Stimulated activated CD4-positive, alpha-beta T cell treated with anti-CD3 and anti-CD28 coated beads, Interleukin-15, amount 100 ng/mL, for 1 hour (primary cell): ENCODE measurements at places on chromosomes 12 and 14.

DNA sequence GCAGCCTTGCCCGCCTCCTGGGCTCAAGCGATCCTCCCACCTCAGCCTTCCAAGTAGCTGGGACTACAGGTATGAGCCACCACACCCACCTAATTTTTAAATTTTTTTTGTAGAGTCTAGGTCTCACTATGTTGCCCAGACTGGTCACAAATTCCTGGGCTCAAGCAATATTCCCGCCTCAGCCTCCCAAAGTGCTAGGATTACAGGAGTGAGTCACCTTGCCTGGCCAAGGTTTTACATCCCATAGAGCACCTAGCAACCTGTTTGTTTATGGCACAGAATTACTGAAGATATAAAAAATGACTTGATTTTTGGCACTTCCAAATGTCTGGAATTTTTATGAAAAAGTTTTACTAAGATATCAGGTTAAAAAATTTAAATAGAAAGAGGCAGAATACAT lies 16.5 kb downstream of the MYO1A start:
- no peak for DNase-seq

- DNase-seq, result no peak
These were observed 371.8 kb downstream of the RPL10L start for GRCh38 chr14:46279776-46280175.

GRCh38 chr12:3364226-3364625 lies 126.8 kb upstream of the PRMT8 start:
- no peak for DNase-seq

- no peak for DNase-seq
These were observed 24.4 kb upstream of the BDKRB2 start for GRCh38 chr14:96180043-96180874.

DNA sequence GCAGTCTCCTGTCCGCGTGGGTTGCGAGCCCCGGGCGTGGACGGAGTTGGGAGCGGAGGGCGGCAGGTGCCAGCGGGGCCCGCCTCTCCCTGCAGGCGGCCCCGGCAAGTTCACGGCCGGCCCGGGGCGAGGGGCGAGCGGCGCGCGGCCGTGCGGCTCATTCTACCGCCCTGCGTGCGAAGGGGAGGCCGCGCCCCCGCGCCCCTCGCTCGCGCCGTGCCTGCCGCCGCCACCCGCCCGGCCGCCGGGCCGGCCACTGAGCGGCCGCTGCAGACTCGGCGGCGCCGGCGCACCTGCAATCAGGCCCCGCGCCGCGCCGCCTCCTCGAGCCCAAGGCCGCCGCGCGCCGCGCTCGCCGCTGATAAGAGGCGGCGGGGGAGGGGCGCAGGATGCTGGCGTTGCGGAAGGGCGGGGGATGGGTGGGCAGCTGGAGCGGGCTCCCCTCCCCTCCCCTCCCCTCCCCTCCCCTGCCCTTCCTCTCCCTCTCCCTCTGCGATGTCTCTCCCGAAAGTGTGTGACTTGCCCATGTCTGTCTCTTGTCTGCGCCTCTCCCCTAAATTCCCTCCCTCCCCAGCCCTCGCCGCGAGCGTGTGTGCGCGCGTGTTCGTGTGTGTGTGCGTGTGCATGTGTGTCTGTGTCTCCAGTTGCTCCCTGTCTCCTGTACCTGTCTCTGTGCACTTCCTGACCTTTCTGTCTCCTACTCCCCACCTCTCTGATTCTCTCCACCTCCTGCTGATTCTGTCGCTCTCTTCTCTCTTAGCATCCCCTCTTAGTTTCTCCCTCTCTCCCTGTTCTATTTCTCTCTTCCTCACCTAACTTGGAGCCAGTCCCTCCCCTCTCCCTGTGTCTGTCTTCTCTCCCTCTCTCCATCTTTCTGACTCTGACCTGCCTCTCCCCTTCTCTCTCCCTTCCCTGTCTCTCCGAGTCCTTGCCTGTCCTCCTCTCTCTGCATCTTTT lies 768.1 kb upstream of the TBX3 start:
- DNase-seq, result no peak

- DNase-seq, result no peak
These were observed at the start of gene LBHD2 for GRCh38 chr14:103084021-103084919. TSS of gene LBHD2 (plus strand) at chr14:103084210. CDS start at chr14:103086013, 1,803 bp downstream.

- DNase-seq, result no peak
These were observed 90.1 kb upstream of the FLRT2 start for GRCh38 chr14:85439696-85440328.
